Upper lobe of right lung (tissue), 1 donor: ENCODE measurements at places on chromosomes 7 and 10. TPM values are rescaled to one million over a fixed set of nuclear protein-coding genes. Genes with fewer than 3 reads are reported as not detected.

Gene UNCX
- not detected for total RNA-seq

Gene TRIM50
- 0.20 TPM for total RNA-seq

Gene SEMA3C
- total RNA-seq: 37.2 TPM

Gene RAB19
- total RNA-seq: 2.9 TPM

Gene DIP2C
- total RNA-seq: 17.3 TPM

Gene GLRX3
- total RNA-seq: 53.1 TPM

Gene WDR86
- 1.3 TPM for total RNA-seq

DNA sequence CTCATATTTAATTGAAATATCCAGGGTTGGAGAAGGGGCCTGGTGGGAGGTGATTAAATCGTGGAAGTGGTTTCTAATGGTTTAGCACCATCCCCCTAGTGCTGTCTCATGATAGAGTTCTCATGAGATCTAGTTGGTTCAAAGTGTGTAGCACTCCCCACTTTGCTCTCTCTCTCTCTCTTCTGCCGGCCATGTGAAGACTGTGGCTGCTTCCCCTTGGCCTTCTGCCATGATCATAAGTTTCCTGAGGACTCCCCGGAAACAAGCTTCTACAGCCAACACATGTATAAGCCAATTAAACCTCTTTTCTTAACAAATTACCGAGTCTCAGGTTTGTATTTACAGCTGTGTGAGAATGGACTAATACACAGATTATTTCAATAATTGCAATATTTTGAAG lies 305.8 kb upstream of the KCND2 start:
- DNase-seq: no peak

DNA sequence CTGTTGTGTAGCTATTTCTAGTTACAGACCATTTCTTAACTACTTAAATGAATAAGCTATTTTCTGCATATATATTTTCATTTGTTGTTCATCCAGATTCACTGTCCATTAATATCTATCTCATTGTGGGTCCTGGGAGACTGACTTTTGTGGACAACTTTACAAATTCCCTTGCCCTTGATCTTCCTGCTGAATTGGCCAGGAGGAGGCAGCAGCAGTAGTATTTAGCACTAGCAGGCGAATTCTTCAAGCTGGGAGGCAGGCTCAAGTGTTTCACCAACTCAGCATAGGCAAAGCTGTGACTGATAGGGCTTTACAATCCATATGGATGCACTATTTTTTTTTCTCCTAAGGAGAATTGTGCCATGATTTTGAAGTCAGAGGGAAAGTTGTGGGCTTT lies 461.0 kb upstream of the NRG3 start:
- DNase-seq: no peak

- no peak for DNase-seq
Measured at GRCh38 chr10:29783201-29783947, 148.6 kb upstream of the SVIL start.

- DNase-seq: peak; percentile 70
Measured at GRCh38 chr7:106071356-106071998, 40.6 kb downstream of the SYPL1 start.

GRCh38 chr10:71771821-71772617 lies 1.3 kb downstream of the VSIR start:
- no peak for DNase-seq

DNA sequence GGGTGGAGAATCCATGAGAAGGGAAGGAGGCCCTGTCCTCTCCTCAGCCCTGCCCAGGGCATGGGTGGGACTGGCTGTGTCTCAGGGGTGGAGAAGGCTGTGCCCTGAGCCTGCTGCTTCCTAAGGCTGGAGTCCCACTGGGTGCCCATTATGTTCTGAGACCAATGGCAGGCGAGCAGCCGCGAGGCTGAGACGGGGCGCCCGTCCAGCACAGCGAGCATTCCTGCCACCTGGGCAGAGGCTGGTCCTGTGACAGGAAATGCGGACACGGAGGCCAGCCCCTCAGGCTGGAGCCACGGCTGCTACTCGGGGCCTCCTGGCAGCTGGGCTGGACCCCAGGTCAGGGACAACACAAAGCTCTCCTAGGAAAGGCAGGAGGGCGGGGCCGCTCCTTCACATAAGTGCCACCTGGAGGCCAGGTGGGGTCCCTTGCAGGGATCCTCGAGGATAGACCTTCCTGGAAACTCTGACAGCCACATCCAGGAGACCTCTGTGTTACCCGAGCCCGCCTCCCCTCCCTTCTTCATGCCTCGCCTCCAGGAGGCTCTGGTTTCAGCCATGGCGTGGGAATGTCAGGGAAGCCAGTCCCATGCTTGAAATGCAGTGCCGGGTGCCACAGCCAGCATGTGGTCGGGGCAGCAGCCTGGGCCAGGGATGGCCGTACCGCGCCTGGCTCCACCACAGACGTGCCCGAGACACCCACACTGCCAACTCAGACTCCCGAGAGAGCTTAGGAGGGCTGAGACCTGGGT lies 173.9 kb downstream of the USP6NL start:
- DNase-seq: no peak

GRCh38 chr7:80596933-80597517 lies 41.4 kb upstream of the CD36 start:
- DNase-seq: no peak
